Bronchial epithelial cell (primary cell): ENCODE measurements at places on chromosomes 7 and 10.

- DNase-seq = no peak
Observed at GRCh38 chr7:78383096-78383880, 584.7 kb downstream of the PHTF2 start.

DNA sequence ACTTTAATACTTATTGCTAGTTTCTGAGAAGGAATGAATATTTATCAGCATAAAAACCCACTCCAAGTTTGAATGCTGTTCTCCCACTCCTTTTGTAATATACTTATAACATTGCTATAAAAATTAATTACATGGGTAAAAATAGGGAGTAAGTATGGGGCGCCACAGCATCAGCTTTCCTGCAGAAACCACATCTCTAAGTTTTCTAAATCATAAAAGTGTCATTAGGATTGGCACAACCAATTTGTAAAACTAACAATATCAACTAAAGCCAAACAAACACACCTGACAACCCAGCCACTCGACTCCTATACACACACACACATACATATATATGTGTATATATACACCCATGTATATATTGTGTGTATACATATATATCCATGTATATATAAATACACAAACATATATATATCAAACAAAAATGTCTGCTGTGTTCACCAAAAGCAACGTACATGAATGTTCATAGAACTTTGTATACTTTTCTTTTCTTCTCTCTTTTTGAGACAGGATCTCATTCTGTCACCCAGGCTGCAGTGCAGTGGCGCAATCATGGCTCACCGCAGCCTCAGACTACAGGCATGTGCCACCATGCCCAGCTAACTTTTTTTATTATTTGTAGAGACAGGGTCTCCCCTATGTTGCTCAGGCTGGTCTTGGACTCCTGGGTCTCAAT, 14.8 kb upstream of the LRRC17 start:
- DNase-seq = peak; percentile 33

DNA sequence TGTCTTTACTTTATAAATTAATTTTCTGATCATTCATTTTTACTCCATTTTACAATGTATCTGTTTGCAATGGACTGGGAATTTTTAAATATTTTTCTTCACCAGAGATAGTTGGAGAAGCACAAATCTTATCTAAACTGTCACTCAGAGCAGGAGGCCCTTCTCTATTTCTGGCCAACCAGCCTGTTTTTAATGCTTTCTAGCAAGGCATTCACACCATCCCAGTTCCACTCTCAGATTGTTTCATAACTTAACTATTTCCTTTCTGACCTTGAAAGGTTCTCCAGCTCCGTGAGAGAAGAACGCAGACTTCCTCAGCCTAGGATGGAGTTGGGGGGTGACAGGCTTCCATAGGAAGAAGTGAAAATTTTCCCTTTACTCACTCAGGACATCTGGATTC, 155.8 kb downstream of the SKIDA1 start:
- no peak for DNase-seq

- DNase-seq = no peak
Observed at GRCh38 chr10:91513598-91514424, 103.7 kb downstream of the HECTD2 start.

DNA sequence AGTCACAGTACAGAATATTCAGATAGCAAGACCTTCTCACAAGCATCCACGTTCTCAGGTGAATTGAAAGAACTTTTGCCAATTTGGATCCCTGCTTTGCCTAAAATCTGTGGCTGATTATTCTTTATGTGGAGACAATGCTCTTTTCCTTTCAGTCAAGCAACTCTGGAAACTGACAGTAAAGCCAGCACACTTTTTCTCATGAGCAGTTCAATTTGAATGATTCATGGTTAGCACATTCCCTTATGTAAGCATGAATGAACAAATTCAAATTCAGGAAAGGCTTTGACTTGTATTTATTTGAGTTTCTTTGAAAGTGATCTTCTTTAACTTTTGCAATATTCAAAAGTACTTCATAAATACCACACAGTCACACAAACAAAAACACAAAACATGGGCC, 57.6 kb downstream of the MEOX2 start:
- DNase-seq = peak; percentile 54

GRCh38 chr10:45425621-45426563, 51.9 kb downstream of the ALOX5 start:
- DNase-seq = peak; percentile 34

- no peak for DNase-seq
Observed at GRCh38 chr10:68665841-68666240, 55.2 kb upstream of the CCAR1 start.

DNA sequence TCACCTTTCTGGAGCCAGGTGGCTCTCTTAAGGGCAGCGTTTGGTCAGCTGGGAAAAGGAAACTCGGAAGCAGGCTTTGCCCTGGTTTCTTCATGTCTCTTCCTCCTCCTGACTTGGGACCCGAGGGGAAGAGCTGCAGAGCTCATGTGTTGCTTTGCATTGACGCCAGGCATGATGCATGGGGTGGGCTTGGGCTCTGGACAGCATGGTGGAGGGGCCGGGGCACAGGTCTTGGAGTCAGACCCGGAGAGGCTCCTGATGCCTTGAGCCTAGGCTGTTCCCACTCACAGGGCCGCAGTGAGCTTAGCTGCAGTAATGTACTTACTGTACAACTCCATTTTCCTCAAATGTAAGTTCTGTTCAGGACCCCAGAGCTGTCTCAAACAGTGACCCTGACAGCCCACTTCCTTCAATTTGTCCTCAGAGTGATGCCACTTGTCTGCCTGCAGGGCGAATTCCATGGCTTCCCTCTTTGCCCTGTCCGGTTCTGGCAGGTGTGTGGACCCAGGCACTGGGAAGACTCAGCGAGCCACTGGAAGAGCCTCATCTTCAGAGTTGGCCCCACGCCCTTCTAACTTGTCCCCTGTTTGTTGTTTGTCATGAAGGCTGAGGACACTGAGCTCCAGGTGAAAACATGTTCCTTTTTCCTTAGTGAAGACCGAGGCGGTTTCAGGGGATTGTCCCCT, 50.2 kb downstream of the ZNF467 start:
- DNase-seq = no peak

GRCh38 chr7:34136698-34137097, 231.4 kb downstream of the BMPER start:
- no peak for DNase-seq

GRCh38 chr7:65285906-65286864, 87.5 kb upstream of the ZNF92 start:
- DNase-seq = no peak

GRCh38 chr7:93359520-93360198, 127.5 kb downstream of the VPS50 start:
- DNase-seq = no peak

GRCh38 chr10:132482090-132482800, 55.3 kb upstream of the INPP5A start:
- peak; percentile 92 for DNase-seq

GRCh38 chr7:5303591-5304505, 21.1 kb downstream of the SLC29A4 start:
- no peak for DNase-seq

GRCh38 chr7:1645476-1645875, 24.6 kb upstream of the ELFN1 start:
- no peak for DNase-seq

- DNase-seq = no peak
Observed at GRCh38 chr7:96598421-96598820, 111.2 kb downstream of the SEM1 start.

GRCh38 chr7:15459018-15459615, 102.7 kb downstream of the AGMO start:
- DNase-seq = no peak

DNA sequence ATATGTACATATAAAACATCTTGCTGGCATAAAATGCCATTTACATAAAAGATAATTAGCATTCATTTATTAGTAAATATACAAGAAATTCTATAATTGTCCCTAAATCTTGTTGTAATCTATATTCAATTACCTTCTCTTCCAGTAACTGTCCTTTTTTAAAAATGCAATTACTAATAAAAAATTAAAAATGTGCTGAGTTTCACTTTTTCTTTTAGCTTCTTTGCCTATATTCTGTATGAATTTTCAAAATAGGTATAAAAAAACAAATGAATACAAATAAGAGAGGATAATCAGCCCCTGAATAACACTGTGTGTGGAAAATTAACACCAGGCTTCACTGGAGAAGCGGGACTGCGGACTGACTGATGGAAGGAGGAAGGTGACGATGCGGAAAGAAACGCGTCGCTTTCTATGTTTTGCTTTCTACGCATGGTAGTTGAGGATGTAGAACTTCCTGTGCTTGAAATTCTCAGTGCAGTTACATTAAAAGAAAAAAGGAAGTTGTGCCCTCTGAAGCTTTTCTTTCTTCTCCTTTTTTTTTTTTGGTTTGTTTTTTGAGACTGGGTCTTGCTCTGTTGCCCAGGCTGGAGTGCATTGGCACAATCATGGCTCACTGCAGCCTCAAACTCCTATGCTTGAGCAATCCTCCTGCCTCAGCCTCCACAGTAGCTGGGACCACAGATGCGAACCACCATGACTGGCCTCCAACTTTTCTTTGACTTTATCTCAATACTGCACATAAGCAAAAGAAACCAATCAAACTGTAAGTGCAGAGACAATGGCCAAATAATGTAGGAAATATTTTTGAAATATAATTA, 7.4 kb upstream of the ZMYND11 start:
- no peak for DNase-seq

- peak; percentile 15 for DNase-seq
Observed at GRCh38 chr10:659688-660141, 29.8 kb downstream of the DIP2C start.

DNA sequence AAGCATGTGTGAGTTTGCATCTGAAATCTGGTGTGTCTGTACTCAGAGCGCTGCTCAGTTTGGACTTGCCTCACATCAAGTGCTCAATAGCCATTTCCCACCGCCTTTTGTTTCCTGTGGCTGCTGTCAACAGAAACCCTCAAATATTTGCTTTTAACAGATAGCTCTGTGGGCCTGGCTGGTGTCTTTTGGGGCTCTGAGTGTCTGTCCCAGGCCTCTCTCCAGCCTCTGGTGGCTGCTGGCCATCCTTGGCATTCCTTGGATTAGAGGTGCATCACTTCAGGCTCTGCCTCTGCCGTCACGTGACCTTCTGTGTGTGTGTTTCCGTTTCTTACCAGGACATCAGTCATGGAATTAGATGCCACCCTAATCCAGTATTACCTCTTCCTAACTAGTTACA, 9.3 kb downstream of the YKT6 start:
- no peak for DNase-seq

DNA sequence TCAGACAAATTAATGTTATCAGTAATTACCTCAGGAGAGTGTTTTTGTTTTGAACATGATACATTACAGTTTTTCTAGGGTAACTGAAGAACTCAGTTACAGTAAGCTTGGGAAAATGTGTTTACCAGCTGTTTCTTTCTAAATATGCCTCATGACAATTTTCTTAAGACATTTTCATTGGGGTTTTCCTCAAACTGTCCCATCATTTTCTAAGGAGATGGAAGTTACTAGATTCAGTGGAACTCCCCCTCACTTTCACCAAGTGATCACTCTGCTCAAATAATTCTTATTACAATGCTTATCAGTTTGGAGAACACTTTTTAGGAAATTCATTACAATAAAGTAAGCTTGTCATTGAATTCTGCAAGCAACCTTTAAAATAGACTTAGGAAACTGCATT, 6.4 kb upstream of the SPAG6 start:
- no peak for DNase-seq

GRCh38 chr7:129872054-129872453, 80.7 kb downstream of the UBE2H start:
- DNase-seq = peak; percentile 35

DNA sequence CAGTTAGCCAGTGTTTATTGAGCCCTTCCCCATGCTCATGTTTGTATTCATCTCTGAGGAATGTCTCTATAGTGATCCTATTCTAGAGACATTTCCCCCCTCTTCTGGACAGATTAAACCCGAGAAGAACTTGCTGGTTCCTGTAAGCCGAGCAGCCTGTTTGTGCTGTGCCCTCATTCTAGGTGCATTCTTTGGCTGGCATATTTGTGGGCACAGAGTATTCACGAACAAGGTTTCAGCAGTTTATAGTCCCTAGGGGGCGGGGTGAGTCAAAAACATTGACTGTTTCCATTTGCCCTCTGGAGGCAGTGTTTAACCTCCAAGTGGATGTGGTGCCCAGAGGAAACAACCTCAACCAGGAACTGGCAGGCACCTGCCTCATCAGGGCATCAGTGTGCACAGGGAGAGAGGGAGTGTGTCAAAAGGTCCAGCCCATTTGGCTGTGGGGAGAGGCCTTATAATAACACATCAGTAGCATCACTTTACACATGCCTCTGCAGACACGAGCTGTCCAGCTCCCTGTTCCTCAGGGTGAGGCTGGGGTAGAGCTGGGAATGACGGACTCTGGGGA, 273.3 kb upstream of the LRGUK start:
- peak; percentile 97 for DNase-seq

DNA sequence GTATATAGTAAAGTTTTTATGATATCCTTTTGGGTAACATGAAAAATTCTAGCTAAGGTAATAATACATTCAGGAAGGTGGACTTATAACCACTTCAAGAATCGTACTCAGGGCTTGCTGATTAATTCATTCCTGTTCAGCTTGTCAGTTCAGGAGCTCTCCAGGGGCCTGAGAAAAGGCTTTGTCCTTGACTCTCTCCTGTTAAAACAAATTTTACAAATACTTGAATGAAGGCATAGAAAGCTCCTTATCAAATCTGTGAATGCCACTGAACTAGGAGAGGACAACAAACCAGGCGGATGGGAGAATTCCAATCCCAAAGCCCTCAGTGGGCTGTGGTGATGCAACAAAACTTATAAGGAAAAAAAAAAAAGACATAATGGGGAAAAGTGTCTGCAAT, 354.5 kb upstream of the ZMIZ1 start:
- DNase-seq = no peak

- DNase-seq = no peak
Observed at GRCh38 chr7:63093481-63093880, 905.2 kb upstream of the ZNF722 start.

- peak; percentile 29 for DNase-seq
Observed at GRCh38 chr7:29254591-29254990, 60.0 kb downstream of the CHN2 start.

GRCh38 chr7:47636081-47636432, 54.1 kb upstream of the TNS3 start:
- DNase-seq = no peak

DNA sequence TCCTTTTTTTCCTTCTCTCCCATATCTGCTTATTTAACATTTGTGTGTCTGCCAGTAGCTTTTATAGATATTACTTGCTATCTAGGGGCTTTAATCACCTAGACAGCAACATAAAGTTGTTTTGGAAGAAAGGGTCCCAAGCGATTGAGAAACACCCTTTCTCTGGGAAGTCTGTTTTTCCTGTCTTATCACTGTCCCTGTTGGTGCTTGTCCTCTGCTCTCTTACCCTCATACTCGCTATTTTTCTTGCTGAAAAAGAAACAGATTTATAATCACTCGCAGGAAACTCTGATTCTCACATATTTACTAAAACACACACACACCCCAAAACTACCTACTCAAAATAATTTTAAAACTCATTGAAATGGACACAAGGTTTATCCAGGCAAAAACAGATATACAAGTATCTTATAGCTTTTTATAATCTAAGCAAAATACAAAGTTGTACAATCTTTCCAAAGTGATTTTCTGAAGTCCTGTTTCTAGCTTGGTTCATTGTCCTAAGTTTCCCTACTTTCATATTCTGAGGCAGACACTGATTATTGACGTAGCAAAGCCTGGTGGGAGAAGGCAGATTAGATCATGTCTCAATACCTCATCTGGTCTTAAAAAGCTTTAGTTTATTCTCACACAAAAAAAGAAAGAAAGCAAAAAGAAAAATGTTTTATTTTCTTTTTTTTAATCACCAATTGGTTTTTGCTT, 157.3 kb downstream of the CACNA2D1 start:
- no peak for DNase-seq

GRCh38 chr7:12297283-12298108, 86.4 kb downstream of the TMEM106B start:
- DNase-seq = peak; percentile 87
